ENCODE measurements at places on chromosomes 5 and 9.

- DNase-seq, result no peak
- peaks cover 13% of the 10 kb centered on the region for H3K27me3 ChIP-seq
- H3K4me1 ChIP-seq, result no peaks in the 10 kb centered on the region
These were observed 17.6 kb upstream of the CDKN2B start for GRCh38 chr9:22026696-22027095.

GRCh38 chr9:80175286-80176150 is 603.8 kb downstream of the TLE4 start:
- no peaks in the 10 kb centered on the region for H3K36me3 ChIP-seq
- no peak overlapping the region for H3K4me3 ChIP-seq
- H3K4me1 ChIP-seq, result no peaks in the 10 kb centered on the region

GRCh38 chr5:140340605-140341121 is 5.7 kb downstream of the HBEGF start:
- no peak overlapping the region for H3K27ac ChIP-seq
- no peaks in the 10 kb centered on the region for H3K36me3 ChIP-seq
- no peak for DNase-seq
- H3K4me1 ChIP-seq, result peaks cover 12% of the 10 kb centered on the region
- no peak overlapping the region for H3K4me3 ChIP-seq

DNA sequence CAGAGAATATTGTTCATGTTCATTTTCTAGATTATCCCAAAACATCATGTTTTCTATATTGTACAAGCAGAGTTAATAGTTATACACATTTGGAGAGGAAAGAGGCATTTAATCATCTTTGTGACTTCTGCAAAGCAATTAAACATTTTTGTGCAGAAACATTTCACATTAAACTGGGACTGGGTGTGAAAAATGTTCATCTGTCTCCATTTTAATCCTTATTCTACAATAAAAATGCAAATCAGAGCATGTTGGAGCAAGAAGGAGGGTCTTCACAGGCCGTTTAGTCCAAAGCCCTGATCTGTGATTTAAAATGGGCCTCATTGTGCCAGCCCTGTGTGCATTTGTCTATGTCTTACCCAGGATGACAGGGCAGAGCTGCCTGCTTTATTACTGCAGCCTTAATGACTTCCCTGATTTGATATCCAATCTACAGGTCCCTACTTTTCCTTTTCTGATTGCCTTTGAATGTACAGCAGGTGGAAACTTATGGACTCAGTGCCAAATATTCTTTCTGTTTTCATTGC is 183.5 kb downstream of the CAVIN4 start:
- DNase-seq, result no peak
- H3K36me3 ChIP-seq, result no peaks in the 10 kb centered on the region
- no peaks in the 10 kb centered on the region for H3K4me1 ChIP-seq
- H3K27me3 ChIP-seq, result no peaks in the 10 kb centered on the region
- H3K27ac ChIP-seq, result no peak overlapping the region
- H3K4me3 ChIP-seq, result no peak overlapping the region

GRCh38 chr9:14192556-14192955 is 121.4 kb downstream of the NFIB start:
- H3K4me3 ChIP-seq, result no peak overlapping the region
- H3K27ac ChIP-seq, result no peak overlapping the region
- DNase-seq, result no peak
- no peaks in the 10 kb centered on the region for H3K27me3 ChIP-seq

- H3K4me3 ChIP-seq, result no peak overlapping the region
- no peak for DNase-seq
- no peaks in the 10 kb centered on the region for H3K27me3 ChIP-seq
- peaks cover 11% of the 10 kb centered on the region for H3K36me3 ChIP-seq
These were observed 2.3 kb downstream of the PNPLA7 start for GRCh38 chr9:137547687-137548543.

GRCh38 chr9:77486463-77486862 is 161.7 kb downstream of the GNA14 start:
- DNase-seq, result no peak
- no peaks in the 10 kb centered on the region for H3K36me3 ChIP-seq
- no peak overlapping the region for H3K4me3 ChIP-seq
- H3K27me3 ChIP-seq, result peaks cover 48% of the 10 kb centered on the region
- no peaks in the 10 kb centered on the region for H3K4me1 ChIP-seq

GRCh38 chr5:84709075-84709474 is 324.4 kb upstream of the EDIL3 start:
- no peak overlapping the region for H3K27ac ChIP-seq
- no peak overlapping the region for H3K4me3 ChIP-seq
- no peaks in the 10 kb centered on the region for H3K27me3 ChIP-seq
- no peaks in the 10 kb centered on the region for H3K36me3 ChIP-seq

DNA sequence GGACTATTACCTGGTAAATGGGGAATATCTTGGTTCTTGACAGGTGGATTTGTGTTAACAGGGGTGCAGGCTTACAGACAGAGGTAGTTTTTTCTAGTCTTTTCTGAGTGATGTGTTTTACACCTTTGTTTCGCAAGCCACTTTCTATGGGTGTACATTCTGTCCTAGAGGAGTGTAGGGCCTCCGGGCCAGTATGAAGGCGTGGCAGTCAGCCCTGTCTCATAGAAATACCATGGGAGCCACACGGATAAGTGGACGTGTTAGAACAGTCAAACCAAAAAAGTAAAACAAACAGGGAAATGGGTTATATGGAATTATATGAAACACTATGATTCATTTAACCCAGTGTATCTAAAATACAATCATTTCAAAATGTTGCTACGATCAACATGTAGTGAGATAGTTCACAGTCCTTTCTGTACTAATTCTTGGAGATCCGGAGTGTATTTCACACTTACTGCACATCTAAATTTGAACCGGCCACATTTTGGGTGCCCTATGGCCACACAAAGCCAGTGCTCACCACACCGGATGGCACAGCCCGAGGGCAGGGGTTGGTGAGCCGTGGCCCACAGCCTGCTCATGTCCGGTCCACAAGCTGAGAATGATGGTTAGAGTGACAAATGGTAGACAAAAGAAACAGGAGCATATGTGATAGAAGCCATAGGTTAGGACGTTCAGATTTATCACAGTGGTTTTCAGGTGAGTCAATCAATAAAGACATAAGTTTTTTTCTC is 80.1 kb upstream of the IRX4 start:
- H3K4me3 ChIP-seq, result no peak overlapping the region
- no peaks in the 10 kb centered on the region for H3K4me1 ChIP-seq
- no peak for DNase-seq
- no peaks in the 10 kb centered on the region for H3K36me3 ChIP-seq
- no peak overlapping the region for H3K27ac ChIP-seq

- no peak overlapping the region for H3K27ac ChIP-seq
- no peaks in the 10 kb centered on the region for H3K27me3 ChIP-seq
- H3K4me3 ChIP-seq, result no peak overlapping the region
- no peak for DNase-seq
- H3K36me3 ChIP-seq, result peaks cover 2% of the 10 kb centered on the region
These were observed 218.2 kb upstream of the ADAMTS16 start for GRCh38 chr5:4921929-4922328.

- peaks cover 27% of the 10 kb centered on the region for H3K36me3 ChIP-seq
- no peaks in the 10 kb centered on the region for H3K4me1 ChIP-seq
- no peak for DNase-seq
- H3K27ac ChIP-seq, result no peak overlapping the region
- H3K27me3 ChIP-seq, result no peaks in the 10 kb centered on the region
- H3K4me3 ChIP-seq, result no peak overlapping the region
These were observed 59.2 kb downstream of the IPPK start for GRCh38 chr9:92610470-92611420.

All from effector memory CD8-positive, alpha-beta T cell (primary cell).